ENCODE measurements at places on chromosomes 2 and 18.

DNA sequence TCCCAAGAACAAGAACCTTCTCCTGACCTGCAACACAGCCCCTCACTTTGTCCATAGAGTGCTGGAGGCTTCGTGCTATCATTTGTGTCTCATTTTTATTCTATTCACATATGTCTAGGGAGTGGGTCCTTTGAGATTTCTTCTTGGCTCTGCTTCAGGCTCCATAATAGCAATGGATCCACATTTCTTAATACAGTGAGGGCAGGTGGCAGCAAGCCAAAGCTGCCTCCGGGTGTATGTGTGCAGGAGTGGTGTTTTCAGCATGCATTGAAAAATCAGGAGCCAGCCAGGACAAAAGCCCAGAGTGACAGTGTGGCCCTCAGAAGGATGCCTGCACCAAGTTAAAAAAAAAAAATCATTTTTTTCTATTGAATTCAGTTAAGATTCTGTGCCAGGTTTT lies 115.1 kb upstream of the PELI1 start:
- DNase-seq: no peak

- DNase-seq: peak; percentile 13
These were observed at the start of gene BARD1 for GRCh38 chr2:214808981-214809750. BARD1 (minus strand) TSS chr2:214809683; CDS start chr2:214809569, 114 bp downstream.

GRCh38 chr2:106059416-106060065 lies 134.6 kb downstream of the UXS1 start:
- no peak for DNase-seq

- DNase-seq: no peak
These were observed 25.6 kb upstream of the NTSR2 start for GRCh38 chr2:11695576-11695975.

DNA sequence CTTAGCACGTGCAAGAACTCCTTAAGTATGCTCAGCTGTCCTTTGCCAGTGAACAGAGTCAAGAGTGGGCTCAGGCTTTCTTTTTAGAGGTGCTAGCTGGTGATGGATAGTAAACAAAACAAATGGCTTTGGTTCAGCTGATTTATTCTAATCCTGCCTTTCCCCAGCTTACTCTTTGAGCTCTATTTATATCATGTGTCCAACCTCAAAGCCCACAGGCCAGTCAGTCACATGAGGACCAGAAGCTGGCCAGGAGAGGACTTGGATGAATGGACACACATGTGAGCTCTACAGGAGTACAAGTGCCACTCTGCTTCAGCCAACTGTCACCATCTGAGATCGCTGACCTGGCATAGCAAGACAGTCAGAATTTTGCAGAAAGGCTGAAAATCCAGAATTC lies 59.4 kb downstream of the STK39 start:
- DNase-seq: no peak

DNA sequence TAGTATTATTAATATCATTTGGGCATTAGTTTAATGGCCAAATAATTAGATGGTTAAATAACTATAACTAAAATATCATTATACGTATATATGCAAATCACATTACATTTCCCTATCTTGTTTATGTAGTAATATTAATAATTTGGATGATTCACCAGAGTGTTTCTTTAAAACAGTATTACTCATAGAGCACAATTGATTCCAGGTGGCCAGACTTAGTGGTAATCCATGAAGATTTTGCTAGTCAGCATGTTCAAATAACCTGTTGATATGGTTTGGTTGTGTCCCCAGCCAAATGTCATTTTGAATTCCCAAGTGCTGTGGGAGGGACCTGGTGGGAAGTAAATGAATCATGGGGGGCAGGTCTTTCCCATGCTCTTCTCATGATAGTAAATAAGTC lies 782.3 kb downstream of the LRP1B start:
- no peak for DNase-seq

- DNase-seq: no peak
These were observed 175.5 kb downstream of the CAMKMT start for GRCh38 chr2:44537264-44537663.

DNA sequence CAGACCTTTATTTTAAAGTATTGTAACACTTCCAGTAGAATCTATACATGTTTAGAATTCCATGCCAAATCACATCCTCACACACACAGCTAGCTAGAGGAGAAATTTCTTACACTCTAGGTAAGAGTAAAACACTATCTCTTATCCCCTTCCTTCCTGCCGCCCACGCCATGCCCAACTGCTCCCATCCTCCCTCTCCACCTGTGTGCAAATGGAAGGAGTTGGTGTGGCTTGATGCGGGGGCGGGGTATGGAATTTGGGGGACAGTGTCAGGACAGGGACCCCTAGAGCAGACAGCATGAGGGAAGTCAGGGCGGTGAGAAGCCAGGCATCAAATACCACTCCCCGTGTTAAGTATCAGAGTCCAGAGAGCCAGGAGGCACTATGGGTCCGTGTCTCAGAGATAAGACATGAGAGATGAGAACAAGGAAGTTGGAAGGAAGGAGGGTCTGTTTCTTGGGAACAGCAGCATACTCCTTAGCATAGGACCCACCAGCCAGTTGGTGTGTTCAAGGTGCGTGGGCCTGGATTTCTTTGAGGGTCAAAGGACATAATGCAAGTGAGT lies 48.6 kb upstream of the NOSTRIN start:
- no peak for DNase-seq

DNA sequence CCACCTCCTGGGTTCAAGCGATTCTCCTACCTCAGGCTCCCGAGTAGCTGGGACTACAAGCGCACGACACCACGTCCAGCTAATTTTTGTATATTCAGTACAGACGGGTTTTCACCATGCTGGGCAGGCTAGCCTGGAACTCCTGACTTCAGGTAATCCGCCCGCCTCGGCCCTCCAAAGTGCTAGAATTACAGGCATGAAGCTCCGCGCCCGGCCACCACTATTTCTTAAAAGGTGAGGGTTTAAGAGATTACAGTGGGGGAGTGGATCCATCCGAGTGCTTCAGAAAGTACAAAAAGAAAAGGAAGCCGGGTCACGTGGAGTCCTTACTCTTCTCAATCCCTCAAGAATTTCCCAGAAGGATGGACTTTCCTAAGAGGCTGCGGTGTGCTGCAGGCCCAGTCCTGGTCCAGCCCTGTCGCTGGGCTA lies 146.9 kb downstream of the ANKRD44 start:
- DNase-seq: no peak

GRCh38 chr2:138329162-138329561 lies 172.4 kb upstream of the SPOPL start:
- no peak for DNase-seq

DNA sequence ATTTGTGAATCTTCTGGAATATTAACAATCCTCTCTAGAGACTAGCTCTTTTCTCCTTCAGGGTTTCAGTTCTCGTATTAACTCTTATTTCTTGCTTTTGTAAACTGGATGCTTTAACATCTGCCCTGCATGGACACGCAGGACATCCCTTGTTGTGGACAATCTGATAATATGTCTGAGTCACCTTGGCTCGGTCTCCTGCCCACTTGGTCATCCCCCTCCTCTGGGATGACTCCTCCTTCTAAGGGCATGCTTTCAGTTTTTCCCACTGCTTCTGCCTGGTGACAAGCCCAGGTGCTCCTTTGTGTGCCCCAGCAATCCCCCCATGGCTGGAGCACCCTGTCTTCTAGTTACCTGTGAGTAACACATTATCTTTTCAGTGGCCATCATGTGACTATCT lies 460.5 kb downstream of the DSC3 start:
- DNase-seq: no peak

GRCh38 chr18:58195278-58195765 lies 151.3 kb downstream of the NEDD4L start:
- DNase-seq: no peak

- no peak for DNase-seq
These were observed 259.1 kb downstream of the FBXO15 start for GRCh38 chr18:73888565-73888964.

DNA sequence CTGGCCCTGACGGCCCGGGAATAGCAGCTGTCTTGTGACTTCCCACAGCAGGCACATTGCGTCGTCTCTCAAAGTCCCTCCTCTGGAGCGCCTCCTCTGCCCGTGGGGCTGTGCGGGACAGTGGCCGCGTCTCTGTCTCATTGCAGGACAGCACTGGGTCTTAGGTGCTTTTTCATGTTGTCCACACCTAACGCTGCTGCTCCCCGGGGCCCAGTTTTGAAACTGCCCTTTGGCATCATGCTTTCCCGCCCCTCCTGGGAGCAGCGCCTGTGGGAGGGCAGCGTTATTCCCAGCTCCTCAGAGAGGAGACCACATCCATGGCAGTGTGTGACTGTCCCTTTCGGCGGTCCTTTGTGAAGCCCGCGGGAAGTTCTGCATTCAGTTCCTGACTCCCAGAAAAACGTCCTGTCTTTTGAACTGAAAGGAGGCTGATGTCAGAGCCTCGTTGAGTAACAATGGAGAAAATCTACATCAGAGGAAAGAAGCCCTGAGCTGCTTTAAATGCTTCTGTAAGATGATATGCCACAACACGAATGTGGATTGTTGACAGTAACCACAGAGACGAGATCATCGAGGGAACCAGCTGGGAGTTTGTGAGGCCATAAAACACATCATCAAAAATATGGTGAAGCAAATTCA lies 226.0 kb downstream of the FAM210A start:
- DNase-seq: peak; percentile 67

- no peak for DNase-seq
These were observed 87.1 kb downstream of the MEP1B start for GRCh38 chr18:32276906-32277305.

- no peak for DNase-seq
These were observed 98.5 kb upstream of the UXS1 start for GRCh38 chr2:106292627-106293026.

DNA sequence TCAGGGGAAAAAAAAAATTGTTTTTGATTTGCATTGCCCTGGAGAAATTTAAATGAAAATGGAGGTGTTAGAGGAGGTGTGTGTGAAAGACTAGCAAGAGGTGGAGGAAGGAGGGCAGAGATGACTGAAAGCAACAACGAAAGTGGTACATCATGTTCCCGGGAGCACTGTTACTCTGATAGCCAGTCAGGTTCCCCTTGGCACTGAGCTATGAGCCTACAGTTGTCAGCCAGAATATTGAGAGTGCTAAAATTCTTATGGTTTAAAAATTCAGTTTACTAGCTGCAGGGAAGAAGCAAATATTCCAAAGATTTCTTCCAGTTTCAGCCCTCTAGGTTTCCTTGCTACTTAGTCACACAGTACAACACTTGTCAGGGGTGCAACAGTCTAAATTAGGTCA lies 366.7 kb upstream of the DLGAP1 start:
- no peak for DNase-seq

- no peak for DNase-seq
These were observed 90.6 kb downstream of the SGPP2 start for GRCh38 chr2:222514901-222515300.

DNA sequence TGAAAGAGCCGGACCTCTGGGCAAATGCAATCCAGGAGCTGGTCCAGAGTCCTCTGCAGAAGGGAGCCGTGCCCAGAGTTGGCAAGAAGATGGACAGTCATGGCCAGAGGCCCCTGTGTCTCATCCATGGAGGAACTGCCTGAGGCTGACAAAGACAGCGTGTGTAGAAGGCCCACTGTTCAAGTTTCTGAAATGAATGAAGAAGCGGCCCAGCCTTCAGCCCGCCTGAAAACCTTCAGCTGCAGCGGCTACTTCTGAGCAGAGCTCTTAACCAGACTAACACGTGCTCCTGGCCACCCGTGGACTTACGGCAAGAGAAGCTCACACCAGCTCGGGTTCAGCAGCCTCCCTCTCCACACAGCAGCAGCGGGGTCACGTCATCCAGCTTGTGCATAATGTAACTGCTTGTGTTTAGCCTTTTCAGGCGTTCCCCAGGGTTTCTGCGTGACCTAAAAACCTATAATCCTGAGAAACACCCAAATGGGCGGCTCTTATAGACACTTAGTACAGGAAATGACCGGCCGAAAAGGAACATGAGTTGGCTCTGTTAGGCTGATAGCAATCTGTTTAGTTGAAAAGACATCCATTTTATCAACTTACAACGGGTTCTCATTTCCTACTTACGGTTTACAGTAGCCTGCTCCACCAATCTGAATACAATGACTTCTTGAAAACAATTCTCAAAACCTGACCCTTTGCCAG lies at the start of gene FAM124B:
FAM124B (minus strand) TSS at position 467 of the 702 bp plus-strand sequence; CDS start at position 128, 339 bp downstream.
- no peak for DNase-seq

DNA sequence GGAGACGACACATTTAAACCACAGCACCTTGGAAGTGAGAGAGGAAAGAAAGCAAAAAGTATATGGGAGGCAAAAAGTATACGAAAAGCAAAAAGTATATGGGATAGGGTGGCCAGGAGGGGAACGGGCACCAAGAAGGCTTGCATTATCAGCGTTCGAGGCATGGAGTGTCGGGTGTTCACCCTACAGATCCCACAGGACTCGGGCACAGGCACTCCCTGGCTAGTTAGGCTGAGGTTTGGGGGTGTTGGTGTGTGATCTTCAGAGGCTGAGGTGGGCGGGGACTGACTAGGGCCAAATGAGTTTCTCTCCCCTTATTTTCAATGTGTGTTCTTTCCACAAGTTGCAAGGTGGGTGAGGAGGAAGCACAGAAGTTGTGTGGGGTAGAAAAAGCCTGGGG lies 86.6 kb downstream of the EVA1A start:
- no peak for DNase-seq

GRCh38 chr2:165373278-165374010 lies 96.1 kb upstream of the CSRNP3 start:
- DNase-seq: no peak

DNA sequence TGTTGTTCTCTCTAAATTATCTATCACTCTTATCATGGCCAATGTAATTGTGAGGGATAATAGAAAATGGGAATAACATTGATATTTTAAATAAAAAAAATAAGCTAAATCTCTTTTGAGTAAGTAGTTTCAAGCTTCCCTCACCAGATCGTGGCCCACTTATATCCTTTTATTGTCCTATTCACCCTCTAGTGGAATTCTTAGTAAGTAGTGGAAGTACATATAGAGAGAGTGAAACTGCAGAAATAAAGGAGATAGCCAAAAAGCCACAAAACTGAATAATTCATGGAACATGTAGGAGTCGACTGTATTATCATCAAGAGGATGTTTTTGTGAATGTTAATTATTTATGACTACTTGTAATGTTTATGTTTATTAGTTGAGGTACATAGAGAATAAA lies 66.1 kb upstream of the DTNA start:
- DNase-seq: no peak

DNA sequence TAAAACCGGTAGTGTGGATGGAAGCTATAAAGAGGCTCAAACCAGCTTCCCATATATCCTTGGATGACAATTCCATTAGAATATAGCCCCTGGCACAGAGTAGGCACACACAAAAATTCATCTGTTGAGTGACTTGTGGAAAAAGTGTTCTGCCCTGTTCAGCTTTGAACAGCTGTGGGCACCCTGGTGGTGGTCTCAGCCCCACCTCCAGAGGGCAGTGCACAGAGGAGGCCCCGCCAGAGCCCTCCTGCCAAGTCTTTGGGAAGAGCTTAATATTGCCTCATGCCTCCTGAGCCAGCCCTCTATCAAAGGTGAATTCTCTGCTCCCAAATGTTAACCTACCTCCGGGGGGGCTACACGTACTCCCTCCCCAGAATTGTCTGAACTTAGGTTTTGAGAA lies 30.4 kb downstream of the EPAS1 start:
- no peak for DNase-seq

DNA sequence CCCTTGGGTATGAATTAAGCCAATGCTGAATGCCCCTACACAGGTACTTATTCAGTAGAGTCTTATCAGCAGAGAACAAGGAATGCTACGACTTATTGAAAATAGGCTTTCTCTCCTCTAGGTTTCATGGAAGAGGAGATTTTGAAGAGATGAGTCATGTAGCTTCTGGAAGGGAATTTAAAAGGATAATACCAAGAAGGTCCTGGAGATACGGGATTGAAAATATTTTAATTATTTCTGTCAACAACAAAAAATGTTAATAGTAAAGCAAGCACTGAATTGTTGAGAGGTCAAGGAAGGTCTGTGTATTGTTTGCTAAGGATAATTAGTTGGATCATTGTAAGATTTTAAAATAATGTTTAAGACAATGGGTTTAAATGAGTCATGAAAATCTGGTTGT lies 293.0 kb upstream of the SPHKAP start:
- no peak for DNase-seq

Data from AG09309 (cell line).